ENCODE measurements at places on chromosomes 7 and 10.
A peak's percentile ranks its signal among the peaks of the same experiment; 100 is the strongest.

DNA sequence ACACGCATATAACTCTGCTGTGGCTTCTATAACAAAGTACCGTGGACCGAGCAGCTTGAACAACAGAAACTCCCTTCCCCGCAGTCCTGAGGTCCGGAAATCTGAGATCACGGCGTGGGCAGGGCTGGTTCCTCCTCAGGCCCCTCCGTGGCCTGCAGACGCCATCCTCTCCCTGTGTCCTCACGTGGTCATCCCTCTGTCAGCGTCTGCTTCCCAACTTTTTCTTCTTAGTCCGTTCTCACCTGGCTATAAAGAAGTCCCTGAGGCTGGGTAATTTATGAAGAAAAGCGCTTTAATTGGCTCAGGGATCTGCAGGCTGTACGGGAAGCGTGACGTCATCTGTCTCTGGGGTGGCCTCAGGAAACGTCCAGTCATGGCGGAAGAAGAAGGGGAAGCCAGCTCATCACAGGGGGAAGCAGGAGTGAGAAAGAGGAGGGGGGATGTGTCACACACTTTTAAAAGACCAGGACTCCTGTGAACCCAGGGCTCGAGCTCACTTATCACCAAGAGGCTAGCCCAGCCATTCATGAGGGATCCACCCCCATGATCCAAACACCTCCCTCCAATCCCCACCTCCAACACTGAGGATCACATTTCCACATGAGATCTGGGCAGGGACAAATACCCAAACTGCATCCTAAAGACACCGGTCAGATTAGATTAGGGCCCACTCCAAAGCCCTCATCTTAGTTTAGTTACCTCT is 91.2 kb upstream of the INSIG1 start:
- no peak for DNase-seq

DNA sequence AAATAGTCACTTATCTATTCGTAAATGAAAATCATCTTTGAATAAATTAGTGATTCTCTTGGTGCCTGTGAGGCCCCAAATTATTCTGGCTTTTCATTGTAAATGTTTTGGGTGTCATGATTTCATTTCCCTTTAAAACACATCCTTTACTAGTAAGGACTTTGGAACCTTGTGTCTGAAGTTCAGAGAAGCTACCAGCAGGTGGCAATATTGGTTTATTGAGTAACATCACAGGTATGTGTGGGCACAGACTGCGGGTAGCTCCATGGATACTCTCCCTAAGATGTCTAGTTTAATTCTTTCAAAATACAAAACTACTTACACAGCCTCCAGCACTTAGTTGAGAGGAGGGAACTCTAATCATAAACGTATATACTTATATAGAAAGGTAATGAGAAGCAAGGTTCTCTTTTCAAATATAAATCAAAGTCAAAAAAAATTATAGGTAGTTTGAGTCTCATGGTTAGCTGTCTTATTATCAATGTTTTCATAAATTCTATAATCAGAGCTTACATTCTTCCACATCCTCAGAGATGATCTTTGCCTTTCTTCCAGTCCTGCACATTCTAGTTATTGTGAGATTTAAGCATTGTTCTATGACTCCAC is 449.6 kb downstream of the GRM8 start:
- DNase-seq = peak; percentile 50

DNA sequence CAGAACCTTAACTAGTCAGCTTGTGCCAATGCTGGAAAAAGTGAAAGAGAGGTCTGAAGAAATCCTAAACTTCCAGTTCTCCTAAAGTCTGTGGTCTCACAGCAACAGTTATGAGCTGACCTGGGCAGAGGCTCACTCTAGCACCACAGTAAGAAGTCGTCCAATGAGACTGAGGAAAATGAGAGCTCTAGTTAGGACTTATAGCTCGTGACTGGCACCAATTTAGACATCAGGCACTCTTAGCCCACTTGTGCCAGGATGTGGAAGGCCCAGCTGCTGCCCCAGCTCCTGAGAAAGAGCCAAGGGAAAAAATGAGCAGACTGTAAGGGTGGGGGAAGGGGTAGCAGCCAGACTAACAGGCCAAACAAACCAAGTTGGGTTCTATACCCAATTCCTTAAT is 7.6 kb downstream of the MMS19 start:
- DNase-seq = no peak

DNA sequence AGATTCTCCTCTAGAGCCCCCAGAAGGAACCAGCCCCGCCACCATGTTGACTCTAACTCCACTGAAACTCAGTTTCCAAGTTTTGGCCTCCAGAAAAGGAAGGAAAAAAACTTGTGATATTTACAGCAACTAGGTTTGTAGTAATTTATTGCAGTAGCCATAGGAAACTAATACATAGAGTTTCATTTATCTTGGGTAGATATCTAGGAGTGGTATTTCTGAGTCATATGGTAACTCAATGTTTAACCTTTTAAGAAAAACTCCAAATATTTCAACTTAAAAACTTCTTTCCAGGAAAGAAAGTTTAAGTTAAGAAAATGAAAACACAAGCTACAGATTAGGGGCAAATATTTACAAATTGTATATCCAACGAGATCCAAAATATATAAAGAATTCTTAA is 576.7 kb downstream of the KCNMA1 start:
- no peak for DNase-seq

- DNase-seq = no peak
These were observed 149.1 kb downstream of the KIAA1217 start for GRCh38 chr10:24358022-24358421.

DNA sequence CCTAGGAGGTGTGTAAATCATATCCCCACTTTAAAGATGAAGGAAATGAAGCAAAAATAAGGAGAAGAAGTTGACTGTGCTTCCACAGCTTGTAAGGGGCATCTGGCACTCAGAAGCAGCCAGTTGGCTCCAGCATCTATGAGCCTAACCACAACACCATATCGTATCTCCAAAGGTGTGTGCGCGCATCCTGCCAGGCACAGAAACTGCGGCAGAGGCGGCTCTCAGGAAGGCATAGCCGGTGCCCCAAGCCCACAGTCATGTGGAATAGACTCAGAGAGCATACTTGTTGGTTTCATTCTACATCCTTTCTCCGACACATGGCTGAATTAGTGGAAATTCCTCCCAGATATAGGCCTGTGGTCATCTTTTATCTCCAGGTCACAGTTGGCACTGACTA is 423.9 kb downstream of the CALN1 start:
- DNase-seq = no peak

- DNase-seq = no peak
These were observed 423.9 kb downstream of the NEBL start for GRCh38 chr10:20473023-20473760.

- DNase-seq = no peak
These were observed 410.3 kb downstream of the NEBL start for GRCh38 chr10:20486791-20487190.

- no peak for DNase-seq
These were observed 216.4 kb downstream of the HECW1 start for GRCh38 chr7:43328785-43329380.

- no peak for DNase-seq
These were observed 13.4 kb downstream of the RPP30 start for GRCh38 chr10:90885176-90885575.

DNA sequence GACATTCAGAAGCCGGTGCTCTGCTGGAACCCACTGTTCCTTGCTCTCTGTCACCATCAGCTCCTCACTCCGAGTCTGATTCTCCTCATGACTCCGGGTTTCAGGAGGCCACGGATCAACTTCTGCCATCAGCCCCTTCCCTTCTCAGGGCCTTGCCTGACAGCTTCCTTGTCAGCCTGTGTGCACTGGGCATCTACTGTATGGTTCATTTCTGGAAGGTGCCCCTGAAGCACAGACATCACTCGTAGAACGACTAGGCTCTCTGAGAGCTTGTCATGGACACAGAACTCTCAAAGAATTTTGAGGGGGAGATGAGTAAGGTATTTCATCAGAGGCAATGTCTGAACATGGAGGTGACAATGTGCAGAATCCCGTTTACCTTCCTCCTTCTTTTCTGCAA is 396.1 kb downstream of the TNS3 start:
- DNase-seq = no peak

DNA sequence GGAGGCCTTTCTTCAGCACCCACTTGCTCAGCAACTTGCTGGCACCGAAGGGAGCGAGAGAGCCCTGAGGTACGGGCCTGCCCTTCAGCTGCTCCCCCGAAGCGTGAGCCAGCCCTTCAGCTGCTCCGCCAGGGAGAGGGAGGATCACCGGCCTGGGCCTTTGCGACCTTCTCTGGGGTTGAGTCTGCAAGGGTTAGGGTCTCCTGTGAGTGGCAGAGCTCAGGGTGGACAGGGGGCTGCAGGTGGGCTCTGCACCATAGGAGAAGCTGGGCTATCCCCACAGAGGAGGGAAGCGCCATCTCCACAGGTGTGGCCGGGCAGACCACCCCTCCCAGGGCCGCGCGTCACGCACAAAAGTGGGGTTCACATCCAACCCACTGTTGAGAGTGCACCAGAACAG is 490.6 kb upstream of the FOXK1 start:
- DNase-seq = no peak

- DNase-seq = no peak
These were observed 108.2 kb downstream of the ANKRD61 start for GRCh38 chr7:6139189-6139996.

DNA sequence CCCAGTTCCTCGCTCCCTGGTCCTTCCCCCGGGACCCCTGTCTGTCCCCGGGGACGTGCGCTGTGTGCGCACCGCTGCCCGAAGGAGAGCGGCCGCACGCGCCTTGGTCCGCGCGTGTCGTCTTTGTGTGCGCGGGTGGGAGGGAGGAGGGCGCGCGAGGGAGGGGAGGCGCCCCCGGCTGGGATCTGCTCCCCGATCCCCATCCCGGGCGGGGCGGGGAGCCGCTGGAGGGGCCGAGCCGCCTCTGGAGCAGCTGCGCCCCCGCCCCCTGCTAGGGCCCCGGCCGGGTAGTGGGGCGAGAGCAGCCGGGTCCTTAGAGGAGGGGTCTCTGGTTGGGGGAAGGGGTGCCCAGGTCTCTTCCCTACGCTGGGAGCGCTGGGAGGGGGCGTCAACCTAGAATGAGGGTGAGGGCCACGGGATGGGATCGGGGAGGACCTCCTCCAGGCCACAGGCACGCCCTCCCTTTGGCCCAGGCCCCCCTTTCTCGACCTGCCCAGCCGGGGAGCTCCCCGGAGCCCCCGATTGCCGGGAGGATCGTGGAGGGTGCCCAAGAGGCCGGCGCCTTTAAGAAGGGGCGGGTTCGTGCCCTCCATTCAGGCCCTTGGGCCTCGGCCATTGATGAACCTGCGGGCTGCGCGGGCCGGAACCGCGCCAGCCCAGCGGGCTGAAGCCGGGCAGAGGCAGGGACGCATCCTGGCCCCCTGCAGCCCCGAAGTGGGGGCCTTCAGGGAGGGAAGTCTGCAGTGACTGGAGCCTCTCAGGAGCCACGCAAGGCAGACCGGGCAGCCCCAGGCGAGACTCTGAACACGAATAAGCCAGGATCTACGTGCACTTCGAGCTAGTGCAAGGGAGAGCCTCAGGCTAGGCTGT is 678 bp downstream of the SH2B2 start:
- peak; percentile 25 for DNase-seq

All from neural crest cell (in vitro differentiated cells).